GM13977 (cell line): ENCODE measurements at places on chromosomes 12 and 14.

GRCh38 chr12:26122061-26122680 is 2.7 kb downstream of the BHLHE41 start:
- DNase-seq = peak; percentile 61

DNA sequence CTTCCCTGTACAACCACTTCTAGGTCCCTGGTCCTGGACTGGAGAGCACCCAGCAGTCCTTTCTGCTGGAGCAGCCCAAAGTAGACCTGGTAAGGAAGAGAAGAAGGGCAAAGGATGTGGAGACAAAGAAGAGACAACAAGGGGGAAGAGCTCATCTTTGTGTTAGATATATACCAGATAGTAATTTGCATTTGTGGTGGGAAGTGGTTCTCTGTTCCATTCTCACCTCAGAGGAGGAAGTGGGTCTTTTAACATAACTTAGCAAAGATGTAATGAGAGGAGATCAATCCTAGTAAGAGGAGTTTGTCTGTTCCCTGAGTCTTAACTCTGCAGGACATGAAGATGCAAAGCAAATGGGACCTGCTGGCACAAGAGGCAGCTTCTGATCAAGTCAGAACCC is 8.0 kb downstream of the CCDC198 start:
- DNase-seq = no peak

GRCh38 chr12:103956509-103957027 is 9.1 kb upstream of the TDG start:
- DNase-seq = no peak

- DNase-seq = no peak
Measured at GRCh38 chr12:75709503-75709902, 198.1 kb upstream of the KRR1 start.

GRCh38 chr14:22555384-22556011 is 33.5 kb downstream of the DAD1 start:
- peak; percentile 38 for DNase-seq

GRCh38 chr12:115023279-115024265 is 339.6 kb upstream of the TBX3 start:
- DNase-seq = no peak

- no peak for DNase-seq
Measured at GRCh38 chr12:99311373-99311772, 336.2 kb upstream of the GARIN6 start.

GRCh38 chr14:53950031-53950793 is 6.4 kb downstream of the BMP4 start:
- DNase-seq = no peak
